ENCODE measurements at places on chromosomes 2 and 18.

DNA sequence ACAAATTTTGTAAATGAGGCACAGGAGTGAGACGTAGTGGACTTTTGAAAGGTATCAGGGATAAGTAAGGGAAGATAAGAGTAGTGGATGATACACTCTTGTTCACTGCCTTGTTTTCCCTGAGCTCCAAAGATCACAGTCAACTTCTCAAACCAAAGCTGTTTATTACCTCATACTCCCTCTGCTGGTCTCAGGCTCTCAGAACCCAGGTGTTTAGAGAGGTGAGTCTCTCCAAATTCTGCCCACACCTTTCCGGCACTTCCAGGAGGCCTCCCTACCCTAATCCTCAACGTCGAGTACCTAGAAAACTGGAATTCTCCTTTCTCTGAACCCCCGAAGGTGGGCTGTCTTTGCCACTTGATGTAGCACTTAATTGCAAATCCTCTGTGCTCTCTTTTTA is 621.1 kb downstream of the BCL11A start:
- no peak for DNase-seq

DNA sequence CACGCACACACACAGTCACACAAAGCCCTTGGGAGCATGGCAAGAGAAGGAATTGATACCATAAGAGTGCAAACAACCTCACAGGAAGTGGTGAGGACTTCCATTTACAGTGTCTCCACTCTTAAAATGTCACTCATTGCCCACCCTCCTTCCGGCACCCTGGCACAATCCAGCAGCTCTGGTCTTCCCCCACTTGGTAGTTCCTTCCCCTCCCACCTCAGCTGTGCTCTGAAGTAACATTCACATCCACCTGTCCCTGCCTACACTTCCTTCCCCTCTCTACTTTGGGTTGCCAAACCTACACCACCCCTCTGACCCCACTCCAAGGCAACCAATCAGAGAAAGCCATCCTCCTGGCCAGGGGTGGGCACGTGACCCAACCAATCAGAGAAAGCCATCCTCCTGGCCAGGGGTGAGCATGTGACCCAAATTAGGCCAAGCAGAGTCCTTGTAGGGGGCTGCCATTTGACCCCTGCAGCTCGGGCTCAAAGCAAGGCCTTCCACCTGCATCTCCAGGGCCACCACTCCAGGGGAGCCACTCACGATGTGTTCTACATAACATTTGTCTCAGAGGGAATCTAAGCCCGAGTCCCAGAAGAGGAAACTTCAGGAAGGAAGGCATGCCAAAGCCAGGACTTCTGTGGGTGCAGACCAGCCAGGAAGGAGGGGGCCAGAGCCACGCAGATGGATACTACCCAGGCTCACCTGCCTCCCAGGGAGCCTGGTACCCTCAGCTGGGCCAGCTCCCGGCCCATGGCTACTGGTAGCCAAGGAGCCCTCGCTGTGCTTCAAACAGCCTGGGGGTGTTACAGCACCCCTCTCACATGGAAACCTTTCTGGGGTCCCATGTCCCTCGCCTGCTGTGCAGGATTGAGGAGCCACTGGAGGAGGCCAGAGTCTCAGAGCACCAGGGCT is 21.2 kb downstream of the CYP26B1 start:
- no peak for DNase-seq

GRCh38 chr2:17995593-17995992 is 117.1 kb downstream of the KCNS3 start:
- DNase-seq: no peak

GRCh38 chr2:165762723-165763122 is 31.3 kb downstream of the GALNT3 start:
- no peak for DNase-seq

DNA sequence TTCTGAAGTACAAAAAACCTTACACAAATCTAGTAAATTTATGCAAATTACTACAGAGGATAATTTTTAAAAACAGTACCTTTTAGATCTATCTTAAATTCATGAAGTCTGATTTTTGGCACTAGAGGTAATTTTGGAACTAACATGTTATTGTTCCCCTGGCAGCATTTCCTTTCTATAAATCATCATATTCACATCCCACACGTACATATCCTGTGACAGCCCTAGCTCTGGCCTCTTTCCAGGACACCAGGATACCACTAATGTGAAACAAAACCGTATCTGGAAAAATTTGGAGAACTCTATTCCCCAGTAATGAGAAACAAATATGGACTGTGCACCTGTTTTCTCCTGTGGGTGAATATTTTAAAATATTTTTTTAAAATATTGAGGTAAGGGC is 14.0 kb upstream of the BIRC6 start:
- DNase-seq: no peak

DNA sequence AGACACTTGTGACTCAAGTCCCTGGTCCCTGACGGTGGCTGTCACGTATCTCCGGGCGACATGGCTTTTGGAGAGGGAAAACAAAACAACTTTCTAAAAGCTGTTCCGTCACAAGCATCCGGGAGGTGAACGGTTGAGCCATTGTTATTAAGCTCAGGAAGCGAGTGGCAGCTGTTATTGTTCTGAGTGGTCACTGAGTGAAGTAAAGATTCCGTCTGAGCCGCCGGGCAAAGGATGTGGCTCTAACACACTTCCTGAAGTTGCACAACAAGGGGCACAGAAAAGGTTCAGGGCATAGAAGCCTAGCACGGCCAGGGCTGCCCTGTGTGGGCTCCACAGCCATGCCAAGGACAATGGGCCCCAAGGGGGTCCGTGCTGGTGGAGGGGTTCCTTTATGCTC is 24.3 kb downstream of the INPP5D start:
- no peak for DNase-seq

- no peak for DNase-seq
These were observed 22.6 kb downstream of the ANXA4 start for GRCh38 chr2:69764286-69765095.

- no peak for DNase-seq
These were observed 22.4 kb upstream of the PMAIP1 start for GRCh38 chr18:59877361-59877760.

- DNase-seq: no peak
These were observed 22.2 kb upstream of the EPC2 start for GRCh38 chr2:148622366-148622765.

DNA sequence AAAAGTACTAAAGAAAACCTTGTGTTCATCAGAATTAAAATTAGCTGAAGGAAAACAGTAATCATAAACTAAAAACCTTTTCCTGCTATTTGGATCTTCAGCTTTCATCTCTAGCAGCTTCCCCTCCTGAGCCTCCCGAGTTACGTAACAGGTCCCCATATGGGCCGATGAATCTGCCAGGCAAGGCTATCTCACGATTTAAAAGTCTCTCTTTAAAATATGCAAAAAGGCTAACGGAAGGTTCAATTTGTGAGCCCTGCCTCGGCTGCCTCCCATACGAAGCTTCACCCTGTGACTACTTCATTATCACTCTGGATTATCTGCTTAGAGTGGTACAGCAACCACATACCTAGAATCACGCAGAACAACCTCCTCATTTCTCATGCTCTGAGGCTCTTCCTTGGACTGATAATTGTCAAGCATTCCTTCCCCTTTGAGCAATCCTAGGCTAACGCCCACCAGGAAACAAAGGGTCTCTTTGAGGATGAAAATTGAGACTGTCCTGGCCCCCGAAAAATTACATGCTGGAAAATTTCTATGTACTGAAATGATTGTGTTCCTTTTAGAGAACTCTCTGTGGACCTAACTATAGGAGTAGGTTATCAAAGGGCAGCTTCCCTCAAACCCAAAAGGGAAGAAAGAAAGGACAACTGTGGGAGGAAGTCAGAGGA is 147.4 kb downstream of the ZEB2 start:
- no peak for DNase-seq

DNA sequence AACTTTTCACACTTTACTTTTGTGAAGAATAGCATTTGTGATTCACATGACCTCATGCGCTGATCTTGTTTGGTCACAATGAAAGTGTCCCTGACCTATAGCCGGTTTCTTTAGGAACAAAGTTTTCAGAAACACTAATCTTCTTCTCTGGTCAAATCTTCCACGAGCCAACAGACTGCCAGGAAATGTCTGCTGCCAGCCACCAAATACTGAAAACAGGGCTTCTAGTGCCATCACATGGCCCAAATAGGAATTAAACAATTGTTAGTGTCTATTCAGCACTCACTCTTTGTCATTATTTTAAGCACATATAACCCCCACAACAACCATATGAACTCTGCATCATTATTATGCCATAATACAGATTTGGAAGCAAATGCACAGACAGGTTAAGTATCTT is 286.5 kb upstream of the SYT4 start:
- DNase-seq: no peak

- DNase-seq: no peak
These were observed 379.7 kb downstream of the PTPRM start for GRCh38 chr18:7946734-7947377.

- no peak for DNase-seq
These were observed 47.0 kb upstream of the IHH start for GRCh38 chr2:219107758-219108157.

GRCh38 chr2:1967242-1968208 is 223.2 kb upstream of the PXDN start:
- DNase-seq: no peak

- DNase-seq: no peak
These were observed 123.7 kb downstream of the COL6A3 start for GRCh38 chr2:237290261-237290660.

GRCh38 chr2:151872463-151872862 is 44.2 kb upstream of the ARL5A start:
- DNase-seq: no peak

DNA sequence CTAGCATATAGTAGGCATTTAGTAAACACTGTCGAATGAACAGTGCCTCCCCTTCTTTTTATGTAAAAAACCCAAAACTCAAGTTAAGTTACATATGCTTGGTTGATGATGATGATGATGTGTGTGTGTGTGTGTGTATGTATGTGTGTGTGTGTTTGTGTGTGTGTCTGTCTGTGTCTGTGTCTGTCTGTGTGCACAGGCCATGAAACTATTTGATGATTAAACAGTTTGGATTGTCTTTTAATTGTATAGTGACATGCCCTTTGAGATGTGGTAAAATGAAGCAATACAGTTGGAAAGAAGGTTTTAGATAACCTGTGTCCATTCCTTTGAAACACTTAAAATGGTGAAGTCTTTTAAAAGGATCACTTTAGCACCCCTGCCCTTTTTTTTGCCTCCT is 105.6 kb downstream of the MAP4K4 start:
- DNase-seq: no peak

GRCh38 chr2:67548317-67549201 is 151.4 kb downstream of the ETAA1 start:
- DNase-seq: no peak

DNA sequence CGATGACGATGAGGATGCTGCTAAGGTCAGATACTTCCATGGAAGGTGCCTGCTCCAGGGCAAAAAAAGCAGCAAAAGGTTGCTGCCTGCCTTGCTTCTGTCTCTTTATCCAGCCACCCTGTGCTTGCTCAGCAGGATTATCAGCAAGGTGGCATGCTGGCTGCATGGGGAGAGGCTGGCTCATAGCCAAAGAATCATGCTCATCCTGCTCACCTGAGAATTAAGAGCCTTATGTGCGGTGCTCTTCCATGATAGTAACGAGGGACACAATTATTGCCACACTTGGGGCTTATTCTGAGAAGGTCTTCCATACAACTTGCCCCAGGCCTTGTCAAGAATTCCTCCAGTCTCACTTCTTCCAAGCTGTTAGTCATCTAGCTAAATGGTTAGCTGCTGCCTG is 60.4 kb upstream of the SEC11C start:
- DNase-seq: no peak

Data from activated T-cell treated with anti-CD3 and anti-CD28 coated beads for 48 hours (primary cell).